Activated CD8-positive, alpha-beta T cell treated with anti-CD3 and anti-CD28 coated beads, Interleukin-2, amount 10 ng/mL, durations not matched to agents 7 days and 5 days (primary cell): ENCODE measurements at places on chromosomes 6 and 20.

DNA sequence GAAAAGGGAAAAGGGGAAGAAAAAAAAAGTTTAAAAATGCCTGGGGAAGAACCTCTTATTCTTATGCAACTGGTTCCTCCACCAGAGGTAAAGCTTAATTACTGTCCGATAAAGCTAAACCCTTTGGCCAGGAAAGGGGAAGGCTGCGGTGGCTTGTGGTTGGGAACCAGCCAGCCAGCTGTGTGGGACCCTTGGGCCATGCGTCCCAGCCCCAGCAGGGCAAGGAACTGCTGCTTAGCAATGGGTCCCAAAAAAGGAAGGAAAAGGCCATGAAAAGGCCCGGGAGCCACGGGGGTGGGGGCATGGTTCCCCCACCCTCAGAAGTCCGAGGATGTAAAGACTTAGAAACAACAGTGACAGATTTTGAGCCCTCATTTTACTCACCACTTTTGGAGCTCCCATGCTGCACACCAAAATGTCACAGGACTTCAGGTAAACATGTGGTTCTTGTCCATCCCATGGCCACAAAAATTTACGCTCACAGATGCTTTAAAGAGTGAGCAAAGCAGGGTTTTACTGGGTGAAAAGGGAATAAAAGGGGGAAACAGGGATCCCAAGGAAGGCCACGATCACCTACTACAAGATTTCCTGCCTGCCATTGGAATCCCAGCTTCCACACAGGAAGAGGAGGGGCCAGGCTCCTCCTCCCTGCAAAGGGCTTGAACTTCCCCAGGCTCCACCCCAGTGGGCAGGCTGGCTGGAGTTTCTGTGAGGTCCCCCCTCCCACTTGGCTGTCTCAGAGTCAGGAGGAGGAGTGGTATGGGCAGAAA lies 1234.7 kb upstream of the GJE1 start:
- no peak for DNase-seq

DNA sequence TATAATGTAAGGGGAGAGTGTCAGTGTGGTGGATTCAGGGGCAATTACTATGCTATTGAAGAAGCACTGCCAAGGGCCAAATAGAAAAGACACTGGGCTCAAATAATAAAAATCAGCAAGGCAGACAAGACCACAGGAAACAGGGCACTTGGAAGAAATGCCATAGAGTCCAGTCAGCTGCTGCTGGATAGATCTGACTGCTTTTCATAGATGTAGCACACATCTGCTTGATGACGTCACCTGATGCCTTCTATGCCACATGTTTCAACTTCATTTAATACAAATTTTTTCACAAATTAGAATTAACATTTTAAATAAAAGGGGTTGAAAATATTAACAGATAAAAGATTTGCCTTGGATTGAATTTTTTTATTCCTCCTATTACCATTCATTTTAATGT lies 23.9 kb upstream of the AHI1 start:
- DNase-seq: no peak

DNA sequence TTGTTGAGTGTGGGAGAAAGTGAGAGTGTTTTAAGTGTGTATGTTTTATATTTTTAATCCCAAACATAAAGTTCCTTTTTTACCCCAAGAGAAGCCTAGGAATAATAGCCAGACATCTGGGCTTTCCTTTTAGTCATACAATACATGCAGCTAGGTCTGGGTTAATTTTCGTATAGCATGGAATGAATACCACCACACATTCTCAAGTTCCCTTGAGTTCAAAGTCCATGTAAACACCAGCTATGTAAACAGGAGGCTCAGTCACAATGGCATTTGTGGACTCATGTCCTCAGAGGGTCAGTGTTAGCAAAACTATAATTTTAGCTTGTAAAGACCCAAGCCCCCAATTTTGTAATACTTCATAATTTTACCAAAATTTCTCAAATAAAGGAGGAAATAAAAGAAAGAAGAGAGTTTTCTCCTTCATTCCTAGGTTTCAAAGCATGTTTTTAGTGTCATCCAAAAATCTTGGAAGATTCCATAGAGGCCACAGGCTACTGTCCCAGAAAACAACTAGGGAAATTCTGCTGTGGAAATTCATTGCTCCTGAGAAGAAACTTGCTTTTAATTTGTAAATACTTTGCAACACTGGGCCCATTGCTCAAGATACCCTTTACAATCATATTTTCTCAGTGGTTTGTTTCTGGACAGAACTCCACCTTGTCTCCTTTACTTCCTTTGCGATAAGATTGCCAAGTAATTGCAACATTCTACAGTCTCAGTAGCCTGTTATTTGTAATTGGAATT lies 671.2 kb downstream of the COL12A1 start:
- DNase-seq: no peak

DNA sequence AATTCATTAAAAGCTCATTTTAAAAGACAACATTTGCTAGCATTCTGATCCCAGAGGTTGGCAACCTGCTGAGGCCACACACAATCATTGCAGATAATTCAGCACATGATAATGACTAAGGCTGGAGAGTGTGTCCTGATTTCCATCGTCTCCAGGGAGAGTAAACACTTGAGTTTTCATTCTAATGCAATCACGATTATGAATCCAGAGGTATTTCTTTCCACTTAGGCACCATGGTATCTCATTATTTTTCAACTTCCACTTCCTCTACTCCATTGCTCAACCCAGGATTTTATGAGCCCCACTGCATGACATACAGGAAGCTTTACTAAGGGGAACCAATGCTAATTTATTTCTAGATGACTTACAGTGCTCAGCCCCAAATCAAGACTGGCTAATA lies 273.8 kb upstream of the AGPAT4 start:
- DNase-seq: no peak

- no peak for DNase-seq
Observed at GRCh38 chr6:21381331-21381963, 212.1 kb upstream of the SOX4 start.

DNA sequence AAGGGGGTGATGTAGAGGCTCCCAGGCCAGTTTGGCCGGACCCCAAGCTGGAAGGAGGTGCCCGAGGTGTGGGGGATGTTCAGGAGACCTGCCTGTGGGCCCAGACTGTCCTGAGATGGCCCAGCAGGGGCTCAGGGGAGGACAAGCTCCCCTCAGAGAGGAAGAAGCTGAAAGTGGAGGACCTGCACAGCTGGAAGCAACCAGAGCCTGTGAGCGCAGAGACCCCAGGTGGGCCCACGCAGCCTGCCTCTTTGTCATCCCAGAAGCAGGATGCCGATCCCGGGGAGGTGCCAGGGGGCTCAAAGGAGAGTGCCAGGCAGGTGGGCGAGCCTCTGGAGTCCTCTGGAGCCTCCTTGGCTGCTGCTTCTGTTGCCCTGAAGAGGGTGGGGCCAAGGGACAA lies 29.7 kb downstream of the ZNF831 start:
- no peak for DNase-seq

GRCh38 chr20:21628800-21629199 lies 76.7 kb upstream of the PAX1 start:
- DNase-seq: no peak

- no peak for DNase-seq
Observed at GRCh38 chr6:148739822-148740128, 7.1 kb upstream of the UST start.

DNA sequence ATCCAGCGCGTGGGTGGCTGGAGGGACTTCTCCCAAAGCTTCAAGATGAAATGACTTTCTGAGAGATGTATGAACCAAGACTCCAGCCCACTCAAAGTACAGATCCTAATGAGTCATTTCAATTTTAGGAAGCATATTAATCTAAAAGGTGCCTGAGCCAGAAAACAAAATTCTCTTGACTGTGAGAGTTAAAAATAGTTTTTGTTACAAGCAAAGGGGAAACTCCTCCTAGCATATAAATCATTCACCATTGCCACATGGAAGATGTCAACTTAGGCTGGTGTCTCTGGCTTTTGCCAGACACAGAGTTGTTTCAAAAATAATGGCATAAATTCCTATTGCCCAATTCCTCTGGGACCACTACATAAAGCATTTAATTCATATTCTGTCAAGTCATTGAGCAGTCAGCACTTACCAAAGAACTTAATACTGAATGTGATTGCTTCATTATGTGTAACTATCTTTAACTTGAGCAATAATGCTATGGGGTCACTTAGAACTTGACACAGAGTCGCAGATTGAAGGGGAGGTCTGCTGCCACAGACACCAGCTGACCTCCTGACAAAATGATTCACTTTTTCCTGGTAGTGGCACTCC lies 280.6 kb downstream of the SLC35F1 start:
- DNase-seq: no peak

GRCh38 chr6:56214041-56214702 lies 33.2 kb downstream of the COL21A1 start:
- no peak for DNase-seq

DNA sequence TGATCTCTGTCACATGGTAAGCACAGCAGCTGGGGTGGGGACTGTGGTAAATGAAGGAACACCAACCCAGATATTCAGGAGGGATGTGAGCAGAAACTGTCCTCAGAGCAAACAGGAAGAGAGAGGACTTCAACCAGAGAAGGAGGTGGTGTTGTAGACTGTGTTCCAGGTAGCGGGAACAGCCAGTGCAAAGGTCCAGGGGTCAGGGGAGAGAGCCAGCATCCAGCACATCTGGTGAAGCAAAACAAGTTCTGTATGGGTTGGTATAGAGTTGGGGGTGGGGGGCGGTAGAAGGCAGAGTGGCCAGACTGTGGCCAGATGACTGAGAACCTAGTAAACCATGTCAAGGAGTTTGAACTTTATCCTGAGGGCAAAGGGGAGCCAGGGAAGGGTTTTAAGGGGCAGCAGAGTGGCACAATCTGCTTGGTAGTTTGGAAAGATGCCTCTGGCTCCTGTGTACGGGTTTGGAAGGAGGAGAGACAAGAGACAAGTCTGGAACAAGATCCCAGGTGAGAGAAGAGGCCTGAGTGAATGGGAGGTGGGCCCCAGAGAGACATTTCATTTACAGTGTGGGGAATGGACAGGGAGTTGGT lies 27.8 kb upstream of the TTPAL start:
- no peak for DNase-seq

- no peak for DNase-seq
Observed at GRCh38 chr20:8127553-8128255, 4.4 kb upstream of the PLCB1 start.

DNA sequence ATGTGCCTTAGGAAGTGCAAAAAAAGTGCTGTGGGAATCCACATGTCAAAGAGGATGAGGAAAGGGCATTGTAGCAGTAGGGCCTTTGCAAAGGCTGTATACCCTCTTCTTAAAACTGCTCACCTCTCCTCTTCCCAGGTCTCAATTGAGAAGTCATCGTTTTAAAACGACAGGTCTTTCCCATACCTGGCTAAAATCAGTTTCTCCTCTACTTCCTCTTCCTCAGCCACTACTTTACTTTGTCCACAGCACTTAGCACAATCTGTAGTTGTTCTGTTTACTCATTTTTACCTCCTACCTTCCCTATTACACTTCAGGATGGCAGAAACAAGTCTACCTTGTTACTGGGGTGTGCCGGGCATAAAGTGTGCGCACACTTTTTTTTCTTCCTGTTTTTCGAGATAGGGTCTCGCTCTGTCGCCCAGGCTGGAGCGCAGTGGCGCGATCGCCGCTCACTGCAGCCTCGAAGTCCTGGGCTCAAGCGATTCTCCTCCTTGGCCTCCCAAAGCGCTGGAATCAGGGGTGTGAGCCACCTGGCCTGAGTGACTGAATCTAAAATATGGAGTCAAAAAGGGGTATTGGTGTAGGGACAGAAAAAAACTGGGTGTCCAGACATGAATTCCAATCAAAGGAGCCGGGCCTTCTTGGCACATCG lies 9.8 kb upstream of the ELOVL5 start:
- no peak for DNase-seq

- no peak for DNase-seq
Observed at GRCh38 chr6:125824946-125825771, 34.4 kb downstream of the NCOA7 start.

- DNase-seq: no peak
Observed at GRCh38 chr6:33088258-33088930, 12.6 kb downstream of the HLA-DPB1 start.

DNA sequence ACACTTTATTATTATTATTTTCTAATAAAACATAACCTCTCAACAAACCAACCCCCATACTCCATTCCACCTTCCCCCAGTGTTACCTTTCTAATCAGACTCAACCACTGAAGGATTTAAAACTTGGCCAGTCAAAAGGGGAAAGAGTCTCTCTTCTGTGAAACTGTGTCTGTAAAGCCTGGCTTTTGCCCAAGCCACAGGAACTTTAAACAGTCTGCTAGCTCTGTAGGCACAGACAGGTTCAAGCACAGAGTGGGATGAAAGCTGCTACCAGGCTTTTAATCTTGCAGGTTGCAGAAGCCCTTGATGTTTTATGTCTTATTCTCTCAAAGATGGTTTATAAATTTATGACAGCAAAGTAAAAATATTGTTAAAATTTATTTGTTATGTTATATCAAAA lies 585.7 kb downstream of the TENT5A start:
- DNase-seq: no peak

GRCh38 chr6:126054258-126054702 lies 67.9 kb downstream of the TRMT11 start:
- DNase-seq: no peak
